ENCODE measurements at places on chromosomes 3 and 15. TPM values are rescaled to one million over a fixed set of nuclear protein-coding genes. Genes with fewer than 3 reads are reported as not detected.

The VPS18 gene
- polyA plus RNA-seq = 19.5 TPM

The ATP13A5 gene
- 0.09 TPM for polyA plus RNA-seq

The NAA80 gene
- polyA plus RNA-seq = 9.6 TPM

The CYP8B1 gene
- polyA plus RNA-seq = 0.75 TPM

The SEMA3B gene
- 87.0 TPM for polyA plus RNA-seq

The SLC25A20 gene
- 54.7 TPM for polyA plus RNA-seq

The LRTM1 gene
- polyA plus RNA-seq = 0.25 TPM

The CHRFAM7A gene
- polyA plus RNA-seq = 3.2 TPM

The CPEB1 gene
- polyA plus RNA-seq = 1.5 TPM
